ENCODE measurements at places on chromosomes 6 and 20. TPM values are rescaled to one million over a fixed set of nuclear protein-coding genes. Genes with fewer than 3 reads are reported as not detected.

Gene DAAM2
- not detected for total RNA-seq

Gene DEFB124
- not detected for total RNA-seq

Gene CD93
- not detected for total RNA-seq

Gene GDAP1L1
- not detected for total RNA-seq

Gene BFSP1
- 0.22 TPM for total RNA-seq

Gene GPX5
- total RNA-seq: not detected

- H3K4me3 ChIP-seq: no peak overlapping the region
- no peak for DNase-seq
- no peak overlapping the region for H3K27ac ChIP-seq
- H3K27me3 ChIP-seq: no peaks in the 10 kb centered on the region
- no peaks in the 10 kb centered on the region for H3K36me3 ChIP-seq
- H3K4me1 ChIP-seq: no peaks in the 10 kb centered on the region
Observed at GRCh38 chr20:6525447-6526303, 241.8 kb upstream of the BMP2 start.

GRCh38 chr20:4635781-4636180 is 85.9 kb upstream of the PRND start:
- no peak overlapping the region for H3K27ac ChIP-seq
- no peak overlapping the region for H3K4me3 ChIP-seq
- DNase-seq: no peak
- H3K27me3 ChIP-seq: peaks cover 36% of the 10 kb centered on the region

DNA sequence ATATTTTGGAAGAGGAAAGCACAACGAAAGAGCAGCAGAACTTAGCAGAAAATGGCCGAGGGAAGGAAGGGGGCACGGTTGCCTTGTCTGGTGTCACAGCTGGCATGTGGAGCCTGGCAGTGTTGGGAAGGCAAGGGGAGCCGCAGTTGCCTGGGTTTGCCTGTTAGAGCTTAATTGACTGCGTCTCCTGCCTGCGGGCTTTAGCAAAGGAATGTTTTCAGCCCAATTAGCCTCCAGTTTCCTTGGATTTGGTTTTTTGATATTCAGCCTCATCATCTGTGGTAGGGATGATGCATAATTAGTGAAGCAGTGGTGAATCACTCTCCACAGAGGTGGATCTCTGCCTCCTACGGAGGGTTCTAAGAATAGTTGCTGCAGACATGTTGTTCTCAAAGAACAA is 832.6 kb downstream of the QKI start:
- no peak overlapping the region for H3K4me3 ChIP-seq
- H3K27me3 ChIP-seq: no peaks in the 10 kb centered on the region
- H3K36me3 ChIP-seq: no peaks in the 10 kb centered on the region
- H3K4me1 ChIP-seq: no peaks in the 10 kb centered on the region
- DNase-seq: no peak
- H3K27ac ChIP-seq: no peak overlapping the region

GRCh38 chr20:35286077-35286898 is 1.7 kb upstream of the EIF6 start:
- DNase-seq: peak; percentile 86
- peaks cover 70% of the 10 kb centered on the region for H3K4me1 ChIP-seq
- peaks cover 10% of the 10 kb centered on the region for H3K36me3 ChIP-seq
- H3K27me3 ChIP-seq: peaks cover 3% of the 10 kb centered on the region
- H3K27ac ChIP-seq: peak overlapping the region; percentile 95
- H3K4me3 ChIP-seq: peak overlapping the region; percentile 80

- H3K27me3 ChIP-seq: no peaks in the 10 kb centered on the region
- peaks cover 11% of the 10 kb centered on the region for H3K4me1 ChIP-seq
- no peak overlapping the region for H3K4me3 ChIP-seq
- no peak for DNase-seq
- no peak overlapping the region for H3K27ac ChIP-seq
Observed at GRCh38 chr6:168852376-168852884, 401.2 kb downstream of the THBS2 start.

- DNase-seq: no peak
- peaks cover 19% of the 10 kb centered on the region for H3K36me3 ChIP-seq
Observed at GRCh38 chr6:30494291-30494861, 5.1 kb downstream of the HLA-E start.

GRCh38 chr6:41651246-41651961 is 13.1 kb downstream of the MDFI start:
- no peak for DNase-seq
- H3K27me3 ChIP-seq: peaks cover 33% of the 10 kb centered on the region
- H3K36me3 ChIP-seq: no peaks in the 10 kb centered on the region
- no peak overlapping the region for H3K4me3 ChIP-seq
- H3K27ac ChIP-seq: no peak overlapping the region

GRCh38 chr20:44030394-44030793 is 115.7 kb downstream of the TOX2 start:
- no peaks in the 10 kb centered on the region for H3K4me1 ChIP-seq
- no peak for DNase-seq
- peaks cover 5% of the 10 kb centered on the region for H3K27me3 ChIP-seq
- no peak overlapping the region for H3K27ac ChIP-seq
- no peaks in the 10 kb centered on the region for H3K36me3 ChIP-seq

- no peak for DNase-seq
- no peak within 1 kb of the TSS for H3K4me3 ChIP-seq
- H3K27ac ChIP-seq: no peak within 1 kb of the TSS
- no peaks in the 10 kb centered on the region for H3K36me3 ChIP-seq
- H3K4me1 ChIP-seq: no peaks in the 10 kb centered on the region
- peaks cover 62% of the 10 kb centered on the region for H3K27me3 ChIP-seq
Observed at GRCh38 chr20:9514461-9515213, at the start of gene LAMP5. TSS of gene LAMP5 (plus strand) at chr20:9514590. CDS start at chr20:9514853, 263 bp downstream.

GRCh38 chr20:3183896-3184612 is 10.7 kb upstream of the LZTS3 start:
- DNase-seq: no peak
- no peak overlapping the region for H3K4me3 ChIP-seq
- no peak overlapping the region for H3K27ac ChIP-seq
- H3K27me3 ChIP-seq: no peaks in the 10 kb centered on the region
